ENCODE measurements at places on chromosomes 1 and 21. TPM values are rescaled to one million over a fixed set of nuclear protein-coding genes. Genes with fewer than 3 reads are reported as not detected.

DNA sequence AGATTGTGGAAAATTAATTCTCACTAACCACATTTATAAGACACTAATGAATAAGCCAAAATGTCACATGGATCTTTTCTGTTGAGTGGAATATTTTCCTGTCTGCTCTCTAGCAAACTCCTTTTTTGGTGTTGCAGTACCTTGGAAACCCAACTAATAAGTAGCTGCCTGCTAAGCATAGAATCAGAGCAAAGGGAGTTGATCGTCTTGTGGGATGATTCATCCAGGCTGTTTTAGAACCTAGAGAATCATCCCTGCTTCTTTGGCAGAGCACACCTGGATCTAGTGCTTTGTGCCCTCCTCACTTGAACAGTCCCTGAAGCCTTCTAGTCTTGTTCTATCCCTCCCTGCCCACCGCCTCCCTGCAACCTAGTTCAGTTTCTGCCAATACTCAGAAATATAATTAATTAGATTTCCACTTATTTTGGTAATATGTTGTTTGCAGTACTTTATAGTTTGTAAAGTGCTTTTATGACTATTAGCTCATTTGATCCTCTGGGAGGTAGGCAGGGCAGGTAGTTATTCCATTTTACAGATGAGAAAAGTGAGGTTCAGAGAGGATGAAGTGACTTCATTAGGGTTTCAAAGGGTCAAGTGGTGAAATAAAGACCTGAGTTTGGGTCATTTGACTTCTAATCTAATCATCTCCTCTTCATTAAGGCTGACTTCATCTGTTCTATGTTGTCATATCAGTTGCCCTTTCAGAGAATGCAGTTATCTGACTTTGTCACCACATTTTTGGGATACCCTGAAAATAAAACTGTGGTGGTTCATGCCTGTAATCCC, 2.5 kb downstream of the AGO4 start:
- H3K4me3 ChIP-seq = peak overlapping the region; percentile 69
- no peaks in the 10 kb centered on the region for H3K27me3 ChIP-seq
- H3K4me1 ChIP-seq = peaks cover 9% of the 10 kb centered on the region
- H3K36me3 ChIP-seq = no peaks in the 10 kb centered on the region
- DNase-seq = peak; percentile 29

- no peak overlapping the region for H3K27ac ChIP-seq
- no peaks in the 10 kb centered on the region for H3K36me3 ChIP-seq
- no peak overlapping the region for H3K4me3 ChIP-seq
- DNase-seq = no peak
- no peaks in the 10 kb centered on the region for H3K4me1 ChIP-seq
These were observed 23.7 kb downstream of the HLX start for GRCh38 chr1:220902916-220903315.

GRCh38 chr1:223022641-223023473, 120.2 kb downstream of the TLR5 start:
- H3K4me1 ChIP-seq = no peaks in the 10 kb centered on the region
- no peaks in the 10 kb centered on the region for H3K36me3 ChIP-seq
- H3K27me3 ChIP-seq = no peaks in the 10 kb centered on the region
- H3K4me3 ChIP-seq = no peak overlapping the region
- no peak overlapping the region for H3K27ac ChIP-seq
- DNase-seq = no peak

DNA sequence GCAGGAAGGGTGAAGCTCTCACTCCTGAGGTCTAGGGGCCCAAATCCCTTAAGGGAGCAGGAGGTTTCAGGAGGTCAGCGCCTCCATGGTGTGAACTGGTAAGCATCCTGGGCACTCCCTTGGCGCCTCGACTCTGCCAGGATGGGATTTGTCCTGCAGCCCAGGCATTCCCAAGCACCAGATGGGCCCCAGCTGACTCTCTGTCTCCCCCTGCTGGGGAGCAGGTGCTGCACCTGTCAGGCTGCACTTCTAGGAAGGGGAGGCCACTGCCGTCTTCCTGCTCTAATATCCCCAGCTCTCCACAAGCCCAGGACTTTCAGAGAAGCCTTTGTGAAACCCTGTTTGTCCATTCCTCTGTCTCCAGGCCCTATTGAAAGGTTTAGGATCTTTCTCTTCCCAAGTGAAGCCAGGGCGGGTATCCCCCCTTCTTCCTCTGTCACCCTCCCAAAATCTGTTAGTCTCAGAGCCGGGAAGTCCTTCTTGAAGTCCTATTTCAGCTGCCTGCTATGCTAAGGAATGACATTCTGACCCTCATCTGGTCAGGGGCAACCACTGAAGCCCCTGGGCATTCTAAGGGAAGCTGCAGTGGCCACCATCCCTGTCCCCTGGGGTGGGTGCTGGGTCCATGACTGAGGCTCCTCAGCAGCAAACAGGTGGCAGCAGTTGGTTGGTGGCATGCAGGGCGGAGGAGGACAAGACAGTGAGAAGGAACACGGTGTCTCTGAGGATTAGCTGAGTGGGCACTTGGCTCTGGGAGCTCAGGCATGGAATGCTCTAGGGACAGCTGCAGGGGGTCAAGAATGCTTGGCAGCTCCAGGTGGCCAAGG, 3.2 kb downstream of the MYBPH start:
- no peaks in the 10 kb centered on the region for H3K27me3 ChIP-seq
- no peak overlapping the region for H3K4me3 ChIP-seq
- H3K36me3 ChIP-seq = no peaks in the 10 kb centered on the region
- H3K27ac ChIP-seq = no peak overlapping the region
- H3K4me1 ChIP-seq = peaks cover 17% of the 10 kb centered on the region

- no peaks in the 10 kb centered on the region for H3K36me3 ChIP-seq
- peak; percentile 6 for DNase-seq
- H3K27ac ChIP-seq = no peak overlapping the region
- peaks cover under 1% of the 10 kb centered on the region for H3K27me3 ChIP-seq
- H3K4me3 ChIP-seq = peak overlapping the region; percentile 62
- no peaks in the 10 kb centered on the region for H3K4me1 ChIP-seq
These were observed 796 bp upstream of the TDRKH start for GRCh38 chr1:151790940-151791651.

GRCh38 chr1:88595355-88596002, 88.6 kb upstream of the PKN2 start:
- no peaks in the 10 kb centered on the region for H3K27me3 ChIP-seq
- H3K27ac ChIP-seq = no peak overlapping the region
- no peaks in the 10 kb centered on the region for H3K4me1 ChIP-seq
- H3K36me3 ChIP-seq = no peaks in the 10 kb centered on the region

DNA sequence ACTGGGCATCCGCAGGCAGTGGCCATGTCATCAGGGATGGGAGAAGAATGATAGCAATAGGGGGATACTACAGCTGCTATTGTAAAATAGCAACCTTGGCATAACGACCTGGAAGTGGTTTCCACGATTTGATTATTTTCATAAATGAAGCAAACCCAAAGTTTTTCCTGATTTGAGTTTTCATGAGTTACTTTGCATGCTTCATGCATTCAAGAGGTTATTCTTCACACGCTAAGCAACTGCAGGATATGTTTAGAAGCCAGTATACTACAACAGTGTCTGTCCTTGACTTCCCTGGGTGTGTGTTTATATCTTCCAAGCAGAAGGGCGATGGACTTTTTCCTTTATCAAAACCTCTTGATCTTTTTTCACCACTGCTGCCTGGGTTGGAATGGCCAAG, 281.1 kb upstream of the DUSP10 start:
- DNase-seq = no peak
- no peaks in the 10 kb centered on the region for H3K36me3 ChIP-seq
- H3K27me3 ChIP-seq = no peaks in the 10 kb centered on the region
- H3K4me1 ChIP-seq = no peaks in the 10 kb centered on the region
- H3K27ac ChIP-seq = no peak overlapping the region
- no peak overlapping the region for H3K4me3 ChIP-seq

DNA sequence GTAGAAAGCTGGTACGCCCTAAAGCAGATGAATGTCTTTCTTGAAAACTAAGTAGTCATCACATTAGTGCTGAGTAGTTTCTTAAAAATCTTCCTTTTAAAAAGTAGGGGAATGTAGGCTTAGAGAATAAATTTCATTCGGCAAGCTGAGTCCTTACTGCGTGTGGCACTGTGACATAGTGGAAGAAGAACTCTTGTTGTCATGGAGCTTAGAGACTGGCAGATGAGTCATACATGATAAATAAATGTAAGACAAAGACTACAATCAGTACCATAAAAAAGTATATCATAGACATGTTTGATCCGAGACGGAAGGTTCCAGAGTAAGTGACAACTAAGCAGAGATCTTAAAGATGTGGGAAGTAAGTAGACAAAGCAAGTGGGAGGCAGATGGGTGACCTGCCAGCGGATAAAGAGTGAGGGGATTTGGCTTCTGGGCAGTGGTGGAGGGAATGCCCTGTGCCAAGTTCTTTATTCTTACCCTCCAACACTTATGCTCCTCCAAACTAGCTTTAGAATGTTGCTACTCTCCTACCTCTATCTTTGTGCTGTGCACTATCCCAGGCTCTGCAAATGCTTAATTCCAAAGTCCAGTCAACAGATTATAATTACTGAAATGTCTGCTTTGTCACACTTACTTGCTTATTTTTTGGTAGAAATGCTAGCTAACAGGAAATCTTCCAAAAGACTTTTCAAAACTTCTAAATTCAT, 608.5 kb upstream of the USP24 start:
- DNase-seq = peak; percentile 74
- H3K36me3 ChIP-seq = no peaks in the 10 kb centered on the region
- H3K4me3 ChIP-seq = no peak overlapping the region
- peaks cover 11% of the 10 kb centered on the region for H3K4me1 ChIP-seq
- no peak overlapping the region for H3K27ac ChIP-seq

KIAA0040 gene
- total RNA-seq = under 0.01 TPM

PEX19 gene
- total RNA-seq = 43.7 TPM

EDARADD gene
- not detected for total RNA-seq

TENT5C gene
- total RNA-seq = 6.2 TPM
